ENCODE measurements at places on chromosomes 3 and 15. TPM values are rescaled to one million over a fixed set of nuclear protein-coding genes. Genes with fewer than 3 reads are reported as not detected.

SLC2A2 gene
- total RNA-seq = not detected

MED12L gene
- 0.66 TPM for total RNA-seq

SNRPN gene
- total RNA-seq = 103 TPM

DUOXA2 gene
- not detected for total RNA-seq

DNASE1L3 gene
- 0.11 TPM for total RNA-seq

KLHL25 gene
- 7.1 TPM for total RNA-seq

Data from A549 treated with DMSO at 1 μM for 4 hours (cell line).